ENCODE measurements at places on chromosomes 5 and 9.

- DNase-seq, result no peak
Observed at GRCh38 chr9:91960367-91960766, 10.3 kb upstream of the ROR2 start.

GRCh38 chr9:134150557-134151214, 13.7 kb downstream of the RNU6ATAC start:
- no peak for DNase-seq

- DNase-seq, result no peak
Observed at GRCh38 chr9:16276866-16277265, 593.6 kb downstream of the BNC2 start.

DNA sequence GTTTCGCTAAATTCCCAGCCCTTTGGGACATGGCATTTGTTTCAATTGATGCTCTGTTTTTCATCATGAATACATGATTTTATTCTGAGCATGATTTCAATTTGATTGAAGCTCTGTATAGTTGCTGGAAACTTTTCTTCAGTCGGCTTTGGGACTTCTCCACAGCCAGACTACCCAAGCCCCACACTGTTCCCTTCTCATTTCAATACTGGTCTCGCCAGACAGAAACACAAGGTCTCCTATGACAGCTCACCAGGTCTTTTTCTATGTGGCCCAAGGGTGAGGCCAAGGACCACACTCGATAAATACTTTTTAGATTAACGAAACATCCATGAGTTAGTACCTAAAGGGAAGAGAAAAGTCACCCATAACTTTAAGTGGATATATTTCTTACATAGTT, 132.2 kb downstream of the ARL15 start:
- no peak for DNase-seq

GRCh38 chr5:18465833-18466681, 831.8 kb downstream of the TAF11L14 start:
- DNase-seq, result no peak

DNA sequence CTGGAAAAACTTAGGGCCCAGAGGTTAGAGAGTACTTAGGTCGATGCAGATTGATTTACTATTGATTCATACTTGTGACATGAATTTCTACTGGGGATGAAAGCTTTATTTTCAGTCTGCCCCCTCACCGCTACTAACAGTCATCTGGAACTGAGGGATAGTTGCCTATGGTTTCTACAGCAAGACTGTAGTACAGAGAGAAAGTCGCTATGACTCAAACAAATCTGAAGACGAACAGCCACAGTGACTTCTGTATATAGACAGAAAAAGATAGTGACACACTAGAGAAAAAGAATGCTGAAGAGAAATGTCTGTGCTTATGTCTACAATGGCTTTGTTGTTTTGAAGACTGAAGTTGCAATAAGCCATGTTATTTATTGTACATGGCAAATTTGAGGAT, 17.3 kb downstream of the OR13D1 start:
- DNase-seq, result no peak

DNA sequence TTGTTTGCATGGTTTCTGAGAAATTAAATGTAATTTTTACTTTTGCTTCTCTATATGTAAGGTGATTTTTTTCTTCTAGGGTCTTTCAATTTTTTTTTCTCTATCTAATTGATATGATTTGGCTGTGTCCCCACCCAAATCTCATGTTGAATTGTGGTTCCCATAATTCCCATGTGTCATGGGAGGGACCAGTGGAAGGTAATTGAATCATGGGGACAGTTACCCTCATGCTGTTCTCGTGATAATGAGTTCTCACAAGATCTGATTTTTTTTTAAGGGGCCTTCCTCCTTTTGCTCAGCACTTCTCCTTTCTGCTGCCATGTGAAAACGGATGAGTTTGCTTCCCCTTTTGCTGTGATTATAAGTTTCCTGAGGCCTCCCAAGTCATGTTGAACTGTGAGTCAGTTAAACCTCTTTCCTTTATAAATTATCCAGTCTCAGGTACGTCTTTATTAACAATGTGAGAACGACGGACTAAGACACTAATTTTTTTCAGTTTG, 150.8 kb downstream of the MTRR start:
- no peak for DNase-seq

- DNase-seq, result no peak
Observed at GRCh38 chr9:117929868-117930267, 225.7 kb downstream of the TLR4 start.

DNA sequence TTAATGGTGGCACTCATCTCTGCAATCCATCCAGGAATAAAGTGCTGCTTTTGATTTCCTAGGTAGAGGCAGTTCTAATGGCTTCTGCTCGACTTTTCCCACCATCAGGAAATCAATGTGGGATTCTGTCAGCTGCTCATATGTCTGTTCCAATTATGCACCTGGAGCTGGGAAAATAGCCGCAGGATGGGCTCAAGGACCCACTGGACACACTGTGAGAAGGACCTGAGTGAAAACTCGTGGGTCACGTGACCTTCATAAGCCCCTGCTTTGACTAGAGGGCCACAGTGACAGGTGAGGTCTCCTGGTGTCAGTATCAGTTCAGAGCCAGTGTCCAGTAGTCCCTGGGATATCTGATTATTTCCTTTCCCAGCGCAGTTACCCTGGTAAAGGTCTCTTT, 17.9 kb upstream of the PTGES start:
- DNase-seq, result no peak

DNA sequence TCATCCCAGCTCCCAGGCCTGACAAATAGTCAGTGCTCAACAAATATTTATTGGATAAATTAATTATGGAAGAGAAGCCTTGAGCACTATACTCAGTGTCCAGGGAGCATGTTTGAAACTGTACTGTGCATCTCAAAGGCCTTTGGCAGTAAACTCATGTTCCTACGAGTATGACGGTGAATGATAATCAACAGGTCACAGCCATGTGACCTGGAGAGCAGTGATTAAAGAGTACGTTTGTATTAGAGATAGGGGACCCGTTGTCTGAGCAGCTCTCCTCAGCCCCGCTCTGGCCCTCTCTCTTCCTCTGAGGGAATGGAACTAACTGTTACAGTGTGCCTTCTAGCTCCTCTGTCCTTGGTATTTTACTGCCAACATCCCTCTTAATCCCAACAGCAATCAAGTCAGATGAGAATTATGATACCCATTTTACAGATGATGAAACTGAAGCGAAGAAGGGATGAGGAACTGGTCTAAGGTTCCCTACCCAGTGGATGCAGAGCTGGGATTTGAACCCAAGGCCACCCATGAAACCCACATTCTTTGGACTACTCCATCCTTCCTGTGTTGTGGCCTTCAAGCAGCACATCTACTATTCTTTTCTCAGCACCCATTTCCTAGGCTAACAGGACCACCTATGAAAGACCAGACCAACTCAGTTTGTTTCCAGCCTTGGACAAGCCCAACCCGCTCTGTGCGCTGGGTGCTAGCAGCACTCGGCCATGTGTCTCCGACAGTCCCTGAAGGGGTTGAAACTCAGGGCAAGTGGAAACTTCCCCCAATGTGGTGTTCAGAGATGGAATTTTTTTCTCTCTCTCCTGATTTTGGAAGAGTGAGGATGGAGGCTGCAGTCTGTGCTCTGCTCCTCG, 34.9 kb downstream of the SPRY4 start:
- DNase-seq, result no peak

DNA sequence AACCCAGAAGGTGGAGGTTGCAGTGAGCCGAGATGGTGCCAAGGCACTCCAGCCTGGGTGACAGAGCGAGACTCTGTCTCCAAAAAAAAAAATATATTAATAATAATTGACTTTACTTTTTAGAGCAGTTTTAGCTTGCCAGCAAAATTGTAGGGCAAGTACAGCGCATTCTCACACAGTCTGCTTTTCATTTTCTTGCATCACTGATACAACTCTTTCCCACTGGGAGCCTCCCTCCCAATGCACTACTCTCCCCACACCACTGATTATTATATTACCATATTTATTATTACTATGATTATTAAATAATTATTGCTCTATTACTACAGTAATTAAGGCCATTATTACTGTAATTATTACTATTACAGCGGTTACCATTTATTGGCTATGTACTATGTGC, 212.8 kb downstream of the GNA14 start:
- no peak for DNase-seq

All from stimulated activated CD4-positive, alpha-beta T cell treated with anti-CD3 and anti-CD28 coated beads, Interleukin-15, amount 100 ng/mL, for 1 hour (primary cell).